Glutamatergic neuron (in vitro differentiated cells): ENCODE measurements at places on chromosomes 6 and 20.

DNA sequence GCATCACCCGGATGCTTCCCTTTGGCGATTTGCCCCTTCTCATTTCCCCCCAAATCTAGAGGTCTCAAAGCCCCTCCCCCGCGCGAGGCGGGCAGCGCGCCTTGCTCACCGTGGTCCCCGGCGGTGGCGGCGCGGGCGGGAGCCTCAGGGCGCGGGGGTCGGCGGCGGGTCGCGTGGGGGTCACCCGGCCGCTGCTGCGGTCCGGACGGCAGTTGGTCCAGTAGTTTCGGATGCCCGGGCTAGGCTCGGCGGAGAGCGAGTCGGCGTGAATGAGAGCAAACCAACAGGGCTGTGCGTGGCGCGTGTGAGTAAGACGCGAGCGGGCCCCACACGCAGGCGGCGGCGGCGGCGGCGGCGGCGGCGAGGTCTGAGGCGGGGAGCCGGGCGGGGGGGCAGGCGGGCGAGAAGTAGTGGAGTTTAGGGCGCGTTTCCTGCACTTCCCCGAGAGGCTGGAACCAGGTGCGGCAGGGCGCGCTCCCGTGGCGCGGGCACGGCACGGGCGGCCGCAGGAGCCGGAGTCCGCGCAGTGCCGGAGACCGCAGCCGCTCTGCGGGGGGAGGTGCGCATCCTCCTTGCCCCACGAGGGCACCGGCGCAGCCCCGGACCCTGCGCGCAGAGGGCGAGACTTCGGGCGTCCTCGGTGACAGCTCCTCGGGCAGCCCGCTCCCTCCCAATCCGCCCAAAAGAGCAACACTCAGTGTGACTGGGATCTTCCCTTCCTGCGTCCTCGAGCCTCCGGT lies 567 bp downstream of the HS3ST5 start:
- DNase-seq, result peak; percentile 74

- no peak for DNase-seq
Observed at GRCh38 chr6:149440735-149441671, 40.9 kb downstream of the SUMO4 start.

DNA sequence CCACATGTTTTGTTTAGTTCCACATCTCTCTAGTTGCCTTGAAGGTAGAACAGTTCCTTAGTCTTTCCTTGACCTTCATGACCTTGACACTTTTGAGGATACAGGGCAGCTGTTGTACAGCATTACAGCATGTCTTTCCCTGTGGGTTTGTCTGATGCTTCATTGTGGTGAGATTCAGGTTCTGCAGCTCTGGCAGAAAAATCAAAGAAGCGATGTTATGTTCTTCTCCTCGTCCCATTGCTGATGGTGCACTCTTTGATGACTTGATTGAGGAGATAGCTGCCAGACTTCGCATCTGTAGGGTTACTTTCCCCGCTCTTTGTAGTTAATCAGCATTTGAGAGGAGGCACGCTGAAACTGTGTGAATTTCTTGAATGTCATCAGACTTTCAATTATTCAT lies 12.0 kb downstream of the CEBPB start:
- no peak for DNase-seq

DNA sequence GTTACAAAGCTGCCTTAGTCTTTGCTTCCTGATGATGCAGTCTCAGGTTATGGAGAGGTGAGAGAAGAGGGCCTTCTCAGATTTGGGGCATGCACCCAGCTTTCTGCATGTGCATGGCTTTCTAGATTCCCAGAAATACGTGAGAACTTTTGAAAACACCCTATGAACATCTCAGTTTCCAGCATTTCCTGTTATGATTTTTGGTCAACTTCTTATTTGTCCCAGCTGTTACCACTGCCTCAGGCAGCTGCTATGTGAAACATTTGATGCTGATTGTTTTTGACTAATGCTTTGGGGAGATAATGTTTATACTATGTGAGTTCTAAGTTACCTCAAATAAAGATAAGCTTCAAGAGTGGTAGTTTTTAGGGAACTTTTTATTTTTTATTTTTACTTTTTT lies 9.5 kb upstream of the SNAP25 start:
- DNase-seq, result no peak

DNA sequence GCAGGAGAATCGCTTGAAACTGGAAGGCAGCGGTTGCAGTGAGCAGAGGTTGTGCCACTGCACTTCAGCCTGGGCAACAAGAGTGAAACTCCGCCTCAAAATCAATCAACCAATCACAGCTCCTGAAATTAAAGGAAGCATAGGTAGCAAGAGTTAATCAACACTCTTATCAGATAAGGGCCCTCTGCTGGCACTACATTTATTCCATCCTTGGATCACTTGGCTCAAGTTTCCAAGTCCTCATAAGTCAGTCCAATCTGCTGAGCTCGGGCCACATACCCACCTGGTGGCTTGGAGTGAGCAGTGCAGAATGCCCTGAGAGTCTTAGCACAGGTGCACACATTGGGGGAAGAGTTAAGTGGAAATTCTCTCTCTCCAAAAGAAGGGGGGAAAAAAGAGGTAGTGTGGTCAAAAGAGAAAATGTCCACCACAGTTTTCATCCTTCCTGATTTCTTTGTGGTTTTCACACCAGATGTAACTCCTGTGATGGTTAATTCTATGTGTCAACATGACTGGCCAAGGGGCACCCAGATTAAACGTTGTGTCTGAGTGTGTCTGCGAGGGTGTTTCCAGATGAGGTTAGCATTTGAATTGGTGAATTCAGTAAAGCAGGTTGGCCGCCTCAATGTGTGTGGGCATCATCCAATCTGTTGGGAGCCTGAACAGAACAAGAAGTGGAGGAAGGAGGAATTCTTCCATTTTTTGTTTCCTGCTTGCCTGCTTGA lies 14.2 kb upstream of the FAM8A1 start:
- DNase-seq, result no peak

GRCh38 chr6:37332894-37333293 lies 20.9 kb upstream of the RNF8 start:
- DNase-seq, result no peak

GRCh38 chr6:17574866-17575560 lies 25.1 kb upstream of the FAM8A1 start:
- DNase-seq, result no peak

DNA sequence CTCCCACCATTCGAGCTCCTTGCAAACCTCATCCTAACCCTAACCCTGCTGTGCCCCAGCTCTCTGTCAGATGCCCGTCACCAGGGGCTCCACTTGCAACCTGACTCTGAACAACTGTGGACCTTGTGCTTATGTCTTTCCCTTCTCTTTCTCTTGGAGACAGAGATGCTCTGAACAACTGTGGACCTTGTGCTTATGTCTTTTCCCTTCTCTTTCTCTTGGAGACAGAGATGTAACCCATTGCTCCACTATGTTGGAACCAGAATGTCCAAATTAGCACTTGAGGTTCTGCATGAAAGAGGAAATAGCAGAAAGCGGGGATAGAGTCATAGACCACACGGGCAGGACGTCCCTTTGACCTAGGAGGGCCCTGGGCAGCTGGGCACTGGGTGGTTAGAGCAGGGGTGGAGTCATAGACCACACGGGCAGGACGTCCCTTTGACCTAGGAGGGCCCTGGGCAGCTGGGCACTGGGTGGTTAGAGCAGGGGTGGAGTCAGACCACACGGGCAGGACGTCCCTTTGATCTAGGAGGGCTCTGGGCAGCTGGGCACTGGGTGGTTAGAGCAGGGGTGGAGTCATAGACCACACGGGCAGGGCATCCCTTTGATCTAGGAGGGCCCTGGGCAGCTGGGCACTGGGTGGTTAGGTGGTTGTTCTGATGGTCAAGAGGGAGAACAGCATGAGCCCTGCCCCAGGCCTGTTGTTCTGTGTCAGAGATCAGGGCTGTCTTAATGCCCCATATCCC lies 22.2 kb downstream of the PCMTD2 start:
- no peak for DNase-seq

DNA sequence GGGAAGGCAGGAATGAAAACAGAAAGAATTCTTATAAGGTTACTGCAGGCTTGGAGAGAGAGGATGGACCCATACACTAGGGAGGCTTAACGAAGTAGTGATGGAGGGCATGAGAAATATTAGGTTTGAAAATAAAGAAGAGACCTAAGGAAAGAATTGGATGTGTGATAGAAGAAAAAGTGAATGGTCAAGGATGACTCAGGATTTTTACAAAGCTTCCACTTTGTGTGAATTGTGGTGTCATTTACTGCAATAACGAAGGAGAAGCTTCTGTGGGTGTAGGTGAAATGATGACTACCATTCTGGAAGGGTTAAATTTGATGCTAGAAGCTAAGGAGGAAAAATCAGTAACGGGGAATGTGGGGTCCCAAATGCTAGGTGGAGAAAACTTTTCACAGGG lies 191.2 kb downstream of the UTRN start:
- DNase-seq, result no peak
